AG04450 (cell line): ENCODE measurements at places on chromosomes 2 and 18.

DNA sequence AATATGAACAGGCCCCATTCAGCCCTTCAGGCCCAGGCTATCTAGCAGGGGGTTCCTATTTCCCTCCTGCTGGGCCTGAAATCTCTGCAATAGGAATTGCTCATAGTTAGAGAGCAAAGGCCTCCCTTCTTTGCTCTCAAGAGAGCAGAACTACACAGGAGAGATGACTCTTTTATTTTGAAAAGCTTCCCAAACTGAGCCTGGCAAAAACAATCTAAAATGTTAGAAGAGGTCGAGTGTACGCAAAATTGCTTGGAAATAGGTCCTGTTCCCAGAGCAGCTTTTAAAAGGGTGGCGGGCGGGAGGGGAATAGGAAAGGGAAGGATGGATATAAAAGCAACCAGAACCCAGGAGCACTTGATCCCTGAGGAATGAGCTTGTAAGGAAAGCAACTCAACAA, 68.4 kb upstream of the APCDD1 start:
- DNase-seq: no peak

DNA sequence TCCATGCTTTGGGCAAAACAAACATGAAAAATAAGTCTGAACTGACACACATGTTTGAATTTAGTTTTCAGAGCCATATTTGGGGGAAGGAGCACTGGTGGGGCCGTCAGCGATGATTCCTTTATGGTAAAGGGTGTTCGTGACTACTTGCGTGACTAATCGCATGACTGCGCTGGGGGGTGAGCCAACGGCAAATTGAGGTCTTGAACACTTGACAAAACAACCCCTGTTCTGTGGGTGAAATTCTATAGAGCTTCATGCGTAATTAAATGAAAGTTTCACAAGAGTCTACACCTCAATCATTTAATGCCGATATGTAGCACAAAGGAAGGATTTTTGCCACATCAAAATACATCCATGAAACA, 127.5 kb upstream of the CYP1B1 start:
- DNase-seq: no peak

GRCh38 chr18:55220523-55220922, 261.3 kb upstream of the CCDC68 start:
- no peak for DNase-seq

DNA sequence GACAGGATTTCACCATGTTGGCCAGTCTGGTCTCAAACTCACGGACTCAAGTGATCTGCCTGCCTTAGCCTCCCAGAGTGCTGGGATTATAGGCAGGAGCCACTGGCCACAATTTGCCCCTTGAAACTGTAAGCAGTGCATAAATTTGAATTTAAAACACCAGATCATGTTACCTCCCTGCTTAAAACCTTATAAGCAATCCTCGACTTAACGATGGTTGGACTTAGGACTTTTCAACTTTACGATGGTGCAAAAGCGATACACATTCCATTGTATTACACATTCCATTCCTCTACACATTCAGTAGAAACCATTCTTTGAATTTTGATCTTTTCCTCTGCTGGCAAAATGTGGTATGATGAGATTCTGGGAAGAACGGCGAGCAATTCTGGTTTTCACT, 23.2 kb upstream of the EFR3B start:
- DNase-seq: no peak

GRCh38 chr2:84894131-84894586, 11.3 kb upstream of the TMSB10 start:
- no peak for DNase-seq

- no peak for DNase-seq
Measured at GRCh38 chr2:217307023-217307422, 447.2 kb upstream of the TNP1 start.

DNA sequence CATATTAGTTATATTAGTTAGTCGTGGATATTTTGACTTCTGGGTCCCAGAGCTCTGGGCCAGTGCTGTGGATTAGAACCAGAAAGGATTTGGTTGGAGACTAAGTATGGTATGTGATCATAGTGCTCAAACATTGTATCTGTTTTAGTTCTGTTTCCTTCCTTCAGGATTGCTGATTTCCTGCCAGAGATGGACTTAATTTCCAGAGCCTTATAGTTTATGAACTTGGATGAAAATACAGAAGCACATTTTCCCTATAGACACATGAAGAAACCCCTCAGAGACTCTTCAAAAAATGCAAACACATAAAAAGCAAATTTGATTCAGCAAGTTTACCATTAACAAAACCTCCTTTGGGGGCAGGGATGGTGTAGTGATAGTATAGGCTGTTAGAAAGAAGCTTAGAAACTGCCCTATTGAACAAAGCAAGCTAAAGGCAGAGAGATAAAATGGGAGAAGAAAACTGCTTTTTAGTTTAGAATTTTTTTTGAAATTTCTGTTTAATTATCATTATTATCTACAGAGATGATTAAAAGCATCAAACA, 88.7 kb upstream of the EFEMP1 start:
- DNase-seq: no peak

DNA sequence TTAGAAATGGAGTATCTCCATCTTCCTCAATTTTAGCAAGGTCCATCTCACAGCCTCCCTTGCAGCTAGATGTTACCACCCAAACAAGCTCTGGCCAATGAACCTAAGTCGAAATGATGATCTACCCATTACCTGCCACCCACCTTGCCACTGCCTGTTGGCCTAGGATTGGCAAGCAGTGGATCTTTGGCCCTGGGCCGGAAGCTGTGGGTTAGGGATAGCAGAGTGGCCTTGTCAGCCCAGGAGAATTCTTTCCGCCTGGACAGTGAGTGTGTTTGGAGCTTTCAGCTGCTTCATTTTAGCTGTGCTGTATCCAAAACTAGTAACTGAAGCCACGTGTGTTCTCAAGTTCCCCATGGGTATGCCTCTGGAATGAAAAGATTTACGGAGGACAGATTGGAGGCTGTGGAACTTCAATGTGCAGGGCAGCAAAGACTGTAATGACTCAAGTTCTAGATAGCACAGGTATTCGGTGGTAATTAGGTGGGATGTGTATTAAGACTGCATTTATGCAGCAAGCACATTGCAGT, 7.7 kb upstream of the PARD6G start:
- DNase-seq: no peak

DNA sequence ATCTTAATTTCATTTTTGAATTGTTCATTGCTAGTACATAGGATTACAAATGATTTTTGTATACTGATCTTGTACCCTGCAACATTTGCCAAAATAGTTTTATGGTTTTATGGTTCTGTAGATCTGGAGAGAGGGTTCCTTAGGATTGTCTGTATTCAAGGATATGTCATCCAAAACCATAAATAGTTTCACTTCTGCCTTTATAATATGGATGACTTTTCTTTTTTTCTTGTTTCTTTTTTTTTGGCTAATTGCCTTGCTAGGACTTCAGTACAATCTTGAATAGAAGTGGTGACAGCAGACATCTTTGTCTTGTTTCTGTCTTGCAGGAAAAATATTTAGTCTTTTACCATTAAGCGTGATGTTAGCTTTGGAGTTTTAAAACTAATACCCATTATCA, 383.9 kb upstream of the HS6ST1 start:
- DNase-seq: no peak

DNA sequence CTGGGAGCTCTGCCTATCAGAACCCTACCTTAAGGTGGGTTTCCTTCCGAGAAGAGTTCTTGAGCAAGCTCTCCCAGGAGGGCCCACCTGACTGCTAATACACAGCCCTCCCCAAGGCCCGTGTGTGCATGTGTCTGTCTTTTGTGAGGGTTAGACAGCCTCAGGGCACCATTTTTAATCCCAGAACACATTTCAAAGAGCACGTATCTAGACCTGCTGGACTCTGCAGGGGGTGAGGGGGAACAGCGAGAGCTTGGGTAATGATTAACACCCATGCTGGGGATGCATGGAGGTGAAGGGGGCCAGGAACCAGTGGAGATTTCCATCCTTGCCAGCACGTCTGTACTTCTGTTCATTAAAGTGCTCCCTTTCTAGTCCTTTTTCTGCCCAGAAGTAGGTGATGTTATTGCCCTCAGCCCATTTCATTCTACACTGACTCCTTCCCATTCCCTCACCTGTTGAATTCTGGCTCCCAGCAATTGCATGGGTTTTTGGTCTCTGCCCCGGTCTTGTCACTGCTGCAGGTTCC, 6.5 kb downstream of the TMEM37 start:
- no peak for DNase-seq

GRCh38 chr2:233060501-233060979, 398 bp downstream of the INPP5D start:
- DNase-seq: no peak

GRCh38 chr18:61965311-61965710, 72.5 kb upstream of the RNF152 start:
- no peak for DNase-seq

DNA sequence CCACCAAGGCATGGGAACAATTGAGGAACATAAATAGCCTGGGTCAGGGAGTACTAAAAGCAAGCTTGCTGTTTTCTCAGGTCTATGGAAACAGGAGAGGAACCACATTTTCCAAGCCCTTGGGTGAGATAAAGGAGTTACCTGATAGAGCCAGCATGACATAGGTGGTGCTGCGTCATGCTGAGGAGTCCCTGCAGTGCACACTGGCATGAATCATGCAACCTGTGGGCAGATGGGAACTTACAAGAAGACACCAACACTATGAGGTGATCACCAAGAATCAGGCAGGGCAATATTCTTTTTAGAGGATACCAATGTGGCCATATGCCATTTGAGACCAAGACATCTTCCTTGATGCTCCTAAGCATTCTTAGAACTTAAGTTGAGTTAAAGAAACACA, 531.8 kb downstream of the ZEB2 start:
- no peak for DNase-seq

DNA sequence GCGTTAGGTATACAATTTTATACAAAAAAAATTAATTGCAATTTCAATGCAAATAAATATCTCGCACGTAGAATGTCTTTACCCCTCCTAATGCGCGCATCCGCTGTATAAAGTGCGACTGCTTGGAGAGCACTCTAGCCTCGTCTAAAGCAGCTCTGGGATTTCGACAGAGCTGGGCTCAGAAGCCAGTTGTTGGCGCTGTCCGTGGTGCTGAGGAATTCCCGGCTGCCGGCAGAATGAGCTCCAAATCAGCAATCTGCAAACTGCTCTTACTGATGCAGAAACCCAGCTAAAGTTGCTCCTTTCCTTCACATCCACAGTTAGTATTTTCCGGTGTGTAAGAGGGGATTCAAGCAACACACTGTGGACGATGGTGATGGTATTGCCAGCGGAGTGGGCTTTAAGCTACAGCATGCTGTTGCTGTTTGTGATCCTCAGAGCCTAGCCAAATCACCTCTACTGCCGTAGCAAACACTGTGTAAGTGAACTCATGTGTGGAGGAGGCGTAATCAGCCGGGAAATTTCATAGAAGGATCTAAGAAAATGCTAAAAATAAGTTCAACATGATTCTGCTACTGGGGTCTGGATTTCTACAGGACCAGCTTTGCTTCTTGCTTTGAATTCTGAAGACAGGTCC, at the start of gene VWC2L:
VWC2L (plus strand) TSS at position 137 of the 637 bp plus-strand sequence. CDS start 3,140 bp downstream, outside the sequence.
- DNase-seq: peak; percentile 50

GRCh38 chr2:239394346-239394945, 6.4 kb downstream of the HDAC4 start:
- no peak for DNase-seq

DNA sequence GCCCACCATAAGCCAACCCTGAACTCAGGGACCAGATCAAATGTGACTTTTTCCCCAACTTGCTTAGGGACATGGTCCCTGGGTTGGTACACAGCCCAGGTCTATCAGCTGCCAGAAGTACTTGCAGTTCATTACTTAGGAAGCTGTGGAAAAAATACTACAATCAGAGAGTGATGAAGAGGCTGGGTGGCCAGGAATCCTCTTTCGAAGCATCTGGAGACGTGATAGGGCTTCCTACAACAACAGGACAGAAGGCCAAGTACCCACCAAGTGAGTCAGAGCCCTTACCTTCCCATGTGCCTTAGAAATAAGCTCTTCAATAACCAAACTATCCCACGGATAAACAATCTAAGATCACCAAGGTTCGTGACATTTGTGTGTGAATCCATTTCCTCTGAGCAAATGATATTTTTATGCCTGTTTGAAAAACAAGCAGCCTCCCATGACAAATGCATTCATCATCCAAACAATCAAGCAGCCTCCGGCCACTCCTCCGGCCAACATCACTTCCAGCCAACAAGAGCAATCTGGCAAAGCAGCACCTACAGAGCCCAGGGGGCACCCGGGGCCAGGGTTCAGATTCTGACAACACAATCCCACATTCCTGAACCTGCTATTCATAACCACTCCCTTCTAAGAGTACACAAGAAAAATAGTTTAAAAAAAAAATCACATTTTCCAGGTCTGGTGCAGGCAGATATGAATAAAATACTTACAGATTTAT, 26.4 kb downstream of the TBC1D8 start:
- peak; percentile 36 for DNase-seq

DNA sequence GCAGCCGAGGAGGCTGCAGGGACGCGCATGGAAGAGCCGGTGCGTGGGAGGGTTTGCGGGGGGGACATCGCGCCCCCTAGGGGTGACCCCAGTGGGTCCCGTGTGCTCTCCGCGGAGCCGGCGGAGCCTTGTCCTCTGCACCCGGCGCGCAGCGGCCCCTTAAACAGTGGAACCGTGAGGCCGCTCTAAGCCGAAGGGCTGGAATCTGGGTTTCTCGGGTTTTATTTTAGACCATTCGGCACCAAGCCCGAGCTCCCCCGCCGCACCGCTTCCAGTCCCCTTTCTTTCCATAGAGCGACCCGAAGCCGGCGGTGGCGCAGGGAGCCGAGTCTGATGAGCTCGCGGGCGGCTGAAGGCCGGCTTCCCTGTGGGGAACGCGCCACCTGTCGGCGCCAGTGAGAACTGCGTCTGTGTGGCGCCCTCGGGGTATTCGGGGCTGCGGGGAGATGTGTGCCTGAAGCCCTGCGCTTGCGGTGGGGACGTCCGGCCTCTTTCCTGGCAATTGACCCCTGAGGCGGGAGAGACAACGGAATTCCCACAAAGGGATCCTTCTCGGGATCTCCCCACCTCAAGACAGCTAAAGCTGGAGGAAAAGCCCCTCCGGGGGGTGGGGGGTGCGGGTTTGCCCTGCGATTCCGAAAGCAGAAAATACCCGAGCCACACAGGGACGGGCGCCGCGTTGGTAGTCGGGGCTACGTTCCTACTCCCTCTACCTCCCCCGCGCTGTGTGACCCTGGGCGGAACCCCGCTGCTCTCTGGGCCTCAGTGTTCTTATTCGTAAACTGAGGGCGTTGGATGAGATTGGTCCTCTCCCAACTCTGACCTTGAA, 8.2 kb upstream of the EN1 start:
- DNase-seq: peak; percentile 21

GRCh38 chr2:238084761-238085160, 15.4 kb upstream of the ESPNL start:
- DNase-seq: no peak

DNA sequence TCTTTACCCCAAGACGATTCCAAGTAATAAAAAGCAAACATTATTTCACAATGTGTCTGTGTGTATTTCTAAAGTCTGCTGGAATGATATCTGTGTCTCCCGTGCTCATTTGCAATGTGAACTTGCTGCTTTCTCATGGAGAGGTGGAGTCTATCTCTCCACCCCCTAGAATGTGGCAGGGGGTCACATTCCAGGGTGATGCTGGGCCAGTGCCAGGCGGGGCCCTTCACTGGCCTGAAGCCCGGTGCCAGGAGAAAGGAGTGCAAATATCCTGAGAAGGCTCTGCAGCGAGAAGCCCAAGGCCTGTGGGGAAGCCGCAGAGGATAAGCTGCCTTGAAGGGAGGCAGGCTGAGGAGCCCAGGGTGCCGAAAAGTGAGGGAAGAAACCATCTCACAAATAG, 26.8 kb upstream of the LDLRAD4 start:
- no peak for DNase-seq
